Right renal cortex interstitium (tissue), 3 donors: ENCODE measurements at places on chromosomes 1 and 21. TPM values are rescaled to one million over a fixed set of nuclear protein-coding genes. Genes with fewer than 3 reads are reported as not detected.

The PAX7 gene
- not detected for polyA plus RNA-seq

The C1orf50 gene
- polyA plus RNA-seq = 12.9 TPM

The LGR6 gene
- polyA plus RNA-seq = 1.2 TPM

The ZNHIT6 gene
- 35.9 TPM for polyA plus RNA-seq

The IL20 gene
- polyA plus RNA-seq = not detected

The NCAM2 gene
- 12.6 TPM for polyA plus RNA-seq

The PLEKHN1 gene
- polyA plus RNA-seq = 0.27 TPM

The ZNF670 gene
- polyA plus RNA-seq = 8.6 TPM
